ENCODE measurements at places on chromosomes 5 and 9.

DNA sequence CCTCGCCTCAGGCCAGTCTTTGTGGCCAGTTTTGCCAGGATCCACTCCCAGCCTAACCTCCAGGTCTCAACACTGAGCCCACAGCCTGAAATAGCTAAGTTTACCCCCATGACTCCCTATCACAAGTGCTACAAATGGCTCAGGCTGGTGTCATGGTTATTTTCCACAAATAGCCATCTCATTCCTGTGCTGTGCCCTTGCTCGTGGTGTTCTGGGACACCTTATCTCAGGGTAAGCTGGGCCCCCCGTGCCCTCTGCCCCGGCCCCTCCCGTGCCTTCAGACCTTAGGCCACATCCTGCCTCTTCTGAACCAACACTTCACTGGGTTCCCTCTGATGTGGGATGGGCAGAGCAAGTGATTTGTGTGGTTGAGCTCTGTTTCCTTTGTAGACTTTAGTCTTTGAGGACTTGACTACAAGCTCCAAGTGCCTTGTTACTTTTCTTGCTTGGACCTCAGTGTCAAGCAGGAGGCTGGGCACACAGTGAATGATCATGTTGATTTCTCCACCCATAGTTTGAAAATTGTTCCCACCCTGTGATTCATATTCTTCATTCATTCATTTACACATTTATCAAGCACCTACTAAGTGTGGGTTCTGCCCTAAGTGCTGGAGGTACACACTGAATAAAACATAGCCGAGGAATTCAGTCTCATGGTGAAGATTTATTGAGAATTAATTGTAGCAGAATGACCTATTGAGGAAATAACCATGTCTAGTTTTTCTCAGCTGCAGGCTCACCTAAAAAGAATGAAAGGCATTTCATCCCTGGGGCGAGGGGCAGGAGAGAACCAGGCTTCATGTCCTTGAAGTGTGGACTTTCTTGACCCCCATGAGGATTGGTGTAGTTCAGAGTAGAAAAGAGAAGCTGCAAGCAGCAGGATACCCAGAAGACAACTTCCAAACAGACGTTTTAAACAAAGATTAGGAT lies 84.5 kb upstream of the CTNNA1 start:
- H3K27ac ChIP-seq: no peak overlapping the region
- H3K4me3 ChIP-seq: no peak overlapping the region
- peaks cover 23% of the 10 kb centered on the region for H3K4me1 ChIP-seq
- DNase-seq: peak; percentile 75
- H3K36me3 ChIP-seq: no peaks in the 10 kb centered on the region

- H3K27me3 ChIP-seq: no peaks in the 10 kb centered on the region
- H3K36me3 ChIP-seq: no peaks in the 10 kb centered on the region
- H3K4me1 ChIP-seq: peaks cover 22% of the 10 kb centered on the region
- peak; percentile 16 for DNase-seq
- H3K4me3 ChIP-seq: no peak overlapping the region
- no peak overlapping the region for H3K27ac ChIP-seq
Observed at GRCh38 chr5:54440456-54440893, 15.0 kb upstream of the HSPB3 start.

DNA sequence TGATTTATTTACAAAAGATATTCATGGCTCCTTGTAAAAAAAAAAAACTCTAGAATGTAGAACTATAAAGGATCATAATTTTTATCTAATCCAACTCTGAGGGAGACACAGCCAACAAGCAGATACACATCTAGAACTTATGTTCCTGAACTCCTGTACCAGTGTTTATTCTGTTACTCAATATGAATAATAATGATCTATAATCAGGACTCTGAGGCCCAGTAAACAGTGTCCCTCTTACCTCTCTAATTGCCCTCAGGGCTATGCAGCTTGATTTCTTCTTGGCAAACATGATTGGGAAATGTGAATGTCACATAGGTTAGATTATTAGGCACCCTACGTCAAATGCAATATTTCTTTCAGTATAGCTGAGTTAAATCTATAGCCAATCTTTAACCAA lies 391.6 kb upstream of the RPS23 start:
- no peaks in the 10 kb centered on the region for H3K36me3 ChIP-seq
- DNase-seq: no peak
- H3K27ac ChIP-seq: no peak overlapping the region
- H3K4me3 ChIP-seq: no peak overlapping the region
- H3K4me1 ChIP-seq: no peaks in the 10 kb centered on the region
- no peaks in the 10 kb centered on the region for H3K27me3 ChIP-seq

DNA sequence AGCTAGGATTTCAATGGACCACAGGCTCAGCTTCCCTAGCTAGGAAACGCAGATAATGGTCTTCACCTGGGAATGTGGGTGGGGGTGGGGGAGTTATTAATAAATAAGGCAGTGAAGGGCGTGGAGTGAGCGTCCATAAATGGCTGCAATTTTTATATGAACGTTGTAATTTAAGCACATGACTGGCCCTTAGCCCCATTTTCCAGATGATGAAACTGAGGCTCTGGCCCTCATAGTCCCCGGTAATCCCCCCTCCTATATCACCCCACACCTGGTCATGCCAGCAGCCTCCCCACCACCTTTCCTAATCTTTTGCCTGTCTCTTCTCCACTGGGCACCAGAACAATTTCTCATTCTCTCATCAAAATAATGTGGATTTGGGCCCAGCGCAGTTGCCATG lies 61.9 kb upstream of the LMX1B start:
- no peak overlapping the region for H3K4me3 ChIP-seq
- no peak overlapping the region for H3K27ac ChIP-seq
- no peaks in the 10 kb centered on the region for H3K27me3 ChIP-seq
- no peaks in the 10 kb centered on the region for H3K36me3 ChIP-seq

GRCh38 chr5:116859666-116860320 lies 285.2 kb upstream of the SEMA6A start:
- H3K4me1 ChIP-seq: no peaks in the 10 kb centered on the region
- H3K36me3 ChIP-seq: no peaks in the 10 kb centered on the region
- DNase-seq: no peak
- no peaks in the 10 kb centered on the region for H3K27me3 ChIP-seq

- H3K27me3 ChIP-seq: no peaks in the 10 kb centered on the region
- DNase-seq: no peak
- no peak overlapping the region for H3K27ac ChIP-seq
- H3K36me3 ChIP-seq: no peaks in the 10 kb centered on the region
- H3K4me3 ChIP-seq: no peak overlapping the region
Observed at GRCh38 chr9:107175041-107175440, 108.0 kb upstream of the RAD23B start.

DNA sequence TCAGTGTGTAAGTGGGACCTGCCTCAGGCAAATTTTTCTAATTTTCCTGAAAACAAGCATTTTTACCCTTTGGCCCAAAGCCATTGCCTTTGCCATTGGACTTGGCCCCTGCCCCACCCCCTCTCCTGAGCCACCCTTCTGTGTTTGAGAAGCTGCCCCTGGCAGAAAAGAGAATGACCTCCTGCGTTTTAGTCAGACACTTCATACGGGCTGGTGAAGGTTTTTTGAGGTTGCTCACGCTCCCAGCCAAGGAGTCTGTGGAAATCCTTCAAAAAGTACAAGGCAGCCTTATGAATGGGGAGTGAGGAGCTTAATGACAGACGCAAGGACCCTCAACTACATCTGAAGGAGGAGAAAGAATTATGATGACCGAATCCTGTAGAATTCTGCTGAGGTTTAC lies 308.9 kb downstream of the SLIT3 start:
- no peaks in the 10 kb centered on the region for H3K4me1 ChIP-seq
- no peak overlapping the region for H3K4me3 ChIP-seq
- no peak for DNase-seq
- H3K36me3 ChIP-seq: no peaks in the 10 kb centered on the region
- H3K27ac ChIP-seq: no peak overlapping the region

- DNase-seq: no peak
- no peak overlapping the region for H3K27ac ChIP-seq
- no peaks in the 10 kb centered on the region for H3K36me3 ChIP-seq
Observed at GRCh38 chr9:131337131-131337848, 47.8 kb downstream of the PLPP7 start.

- H3K4me3 ChIP-seq: no peak overlapping the region
- no peak overlapping the region for H3K27ac ChIP-seq
- H3K27me3 ChIP-seq: no peaks in the 10 kb centered on the region
- no peak for DNase-seq
- H3K36me3 ChIP-seq: no peaks in the 10 kb centered on the region
- H3K4me1 ChIP-seq: peaks cover under 1% of the 10 kb centered on the region
Observed at GRCh38 chr9:93891549-93892310, 63.4 kb downstream of the BARX1 start.

GRCh38 chr9:129258823-129259301 lies 80.8 kb upstream of the IER5L start:
- H3K27me3 ChIP-seq: no peaks in the 10 kb centered on the region
- H3K36me3 ChIP-seq: no peaks in the 10 kb centered on the region
- H3K27ac ChIP-seq: no peak overlapping the region
- peak; percentile 58 for DNase-seq

- H3K27ac ChIP-seq: no peak overlapping the region
- no peaks in the 10 kb centered on the region for H3K27me3 ChIP-seq
- H3K4me3 ChIP-seq: no peak overlapping the region
- DNase-seq: no peak
Observed at GRCh38 chr5:17761326-17761725, 127.1 kb downstream of the TAF11L14 start.

DNA sequence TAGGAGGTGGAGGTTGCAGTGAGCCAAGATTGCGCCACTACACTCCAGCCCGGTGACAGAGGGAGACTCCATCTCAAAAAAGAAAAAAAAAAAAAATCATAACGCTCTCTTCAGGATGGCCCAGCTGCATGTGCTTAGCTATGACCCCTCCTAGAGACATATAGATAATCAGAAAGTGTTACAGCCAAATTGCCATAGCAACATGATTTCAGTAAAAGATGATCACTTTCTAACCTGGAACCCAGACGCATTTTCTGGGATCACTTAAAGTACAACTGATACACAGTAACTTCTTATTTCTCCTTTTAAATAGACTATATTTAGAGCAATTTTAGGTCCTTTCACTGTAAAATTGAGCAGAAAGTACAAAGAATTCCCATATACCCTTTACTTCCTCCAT lies 372.9 kb downstream of the CDH18 start:
- no peaks in the 10 kb centered on the region for H3K36me3 ChIP-seq
- no peaks in the 10 kb centered on the region for H3K27me3 ChIP-seq
- H3K27ac ChIP-seq: no peak overlapping the region
- H3K4me1 ChIP-seq: no peaks in the 10 kb centered on the region
- H3K4me3 ChIP-seq: no peak overlapping the region

- no peak overlapping the region for H3K27ac ChIP-seq
- H3K4me3 ChIP-seq: no peak overlapping the region
- no peak for DNase-seq
- peaks cover 60% of the 10 kb centered on the region for H3K27me3 ChIP-seq
- H3K36me3 ChIP-seq: no peaks in the 10 kb centered on the region
Observed at GRCh38 chr5:73298251-73298771, 125.3 kb downstream of the TMEM174 start.

DNA sequence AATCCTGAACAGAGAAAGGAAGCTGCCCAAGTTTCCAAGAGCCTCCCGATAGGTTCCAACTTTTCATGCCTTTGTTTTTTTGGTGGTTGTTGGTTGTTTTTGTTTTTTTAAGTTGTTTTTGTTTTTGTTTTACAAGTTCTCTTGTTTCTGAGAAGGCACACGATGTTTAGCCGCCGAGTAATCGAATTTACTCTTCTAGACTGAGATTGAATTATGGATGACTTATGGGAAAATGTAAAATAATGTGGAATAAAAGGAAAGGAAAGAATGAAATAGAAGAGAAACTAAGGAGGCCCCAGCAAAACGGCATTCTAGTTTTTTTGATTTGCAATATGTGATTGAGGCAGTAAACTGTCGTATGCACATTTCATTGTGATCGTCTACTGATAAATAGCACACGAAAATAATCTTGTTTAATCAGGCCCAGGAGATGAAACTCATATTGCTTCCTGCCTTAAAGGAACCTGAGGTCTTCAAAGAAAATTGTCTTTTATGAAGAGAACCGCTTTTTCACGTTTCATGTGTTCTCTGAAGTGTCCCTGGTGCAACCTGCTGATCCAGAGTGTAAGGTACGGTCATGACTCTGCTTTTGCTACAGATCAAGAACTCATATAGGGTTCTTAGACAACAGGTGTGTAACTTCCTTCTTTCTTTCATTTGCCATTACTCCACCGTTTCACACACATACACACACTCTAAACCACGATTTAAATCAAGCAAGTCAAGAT lies 1.3 kb upstream of the GNAQ start:
- peak overlapping the region; percentile 49 for H3K27ac ChIP-seq
- H3K4me3 ChIP-seq: peak overlapping the region; percentile 61
- no peaks in the 10 kb centered on the region for H3K27me3 ChIP-seq
- DNase-seq: no peak
- H3K4me1 ChIP-seq: peaks cover 37% of the 10 kb centered on the region
- H3K36me3 ChIP-seq: no peaks in the 10 kb centered on the region

DNA sequence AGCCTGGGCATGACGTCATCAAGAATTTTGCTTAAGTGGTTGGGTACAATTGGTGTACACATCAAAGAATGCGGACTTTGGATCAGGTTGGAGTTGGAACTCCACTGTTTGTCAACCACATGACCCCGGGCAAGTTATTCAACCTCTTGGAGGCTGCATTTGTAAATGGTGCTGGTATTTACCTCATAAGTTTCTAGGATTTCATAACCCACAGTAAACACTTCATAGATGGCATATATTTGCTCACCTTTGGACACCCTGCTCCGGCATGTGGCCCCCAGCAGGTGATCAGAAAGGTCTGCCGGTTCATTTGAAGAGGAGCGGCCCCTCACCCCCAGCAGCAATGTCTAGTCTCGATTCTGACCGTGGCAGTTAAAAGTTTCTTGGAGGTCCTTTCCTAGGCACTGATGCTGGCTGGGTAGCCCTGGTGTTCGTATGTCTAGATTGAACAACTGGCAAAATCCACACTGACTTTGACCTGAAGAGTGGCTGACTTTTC lies 60.6 kb downstream of the IL6ST start:
- no peak overlapping the region for H3K27ac ChIP-seq
- H3K4me3 ChIP-seq: no peak overlapping the region
- H3K36me3 ChIP-seq: no peaks in the 10 kb centered on the region
- DNase-seq: no peak
- no peaks in the 10 kb centered on the region for H3K27me3 ChIP-seq

DNA sequence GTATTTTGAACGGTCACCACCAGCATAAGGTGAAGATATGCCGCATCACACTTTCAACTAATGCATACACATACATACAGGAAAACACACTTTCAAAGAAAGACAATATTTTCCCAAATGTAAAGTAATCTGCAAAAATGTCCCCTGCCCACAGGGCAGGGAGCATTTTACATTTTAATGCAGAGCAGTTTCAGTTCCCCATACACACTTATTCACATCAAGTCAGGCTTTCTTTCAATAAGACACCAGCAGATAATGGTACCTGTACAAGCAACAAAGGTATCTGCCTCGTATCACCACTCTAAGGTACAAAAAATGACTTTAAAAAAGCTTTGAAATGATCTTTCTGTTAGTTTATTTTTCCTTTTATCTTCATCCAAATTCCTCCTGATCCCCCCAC lies 247.1 kb upstream of the CCNG1 start:
- H3K4me3 ChIP-seq: no peak overlapping the region
- no peaks in the 10 kb centered on the region for H3K36me3 ChIP-seq
- H3K27ac ChIP-seq: no peak overlapping the region
- no peaks in the 10 kb centered on the region for H3K4me1 ChIP-seq
- DNase-seq: no peak

All from CD8-positive, alpha-beta memory T cell (primary cell).